ENCODE measurements at places on chromosomes 12 and 14. TPM values are rescaled to one million over a fixed set of nuclear protein-coding genes. Genes with fewer than 3 reads are reported as not detected.

HCAR2 gene
- 0.56 TPM for total RNA-seq

KCNC2 gene
- total RNA-seq: not detected

RCOR1 gene
- total RNA-seq: 30.0 TPM

ITGA5 gene
- total RNA-seq: 120 TPM

PLCZ1 gene
- not detected for total RNA-seq

DNA sequence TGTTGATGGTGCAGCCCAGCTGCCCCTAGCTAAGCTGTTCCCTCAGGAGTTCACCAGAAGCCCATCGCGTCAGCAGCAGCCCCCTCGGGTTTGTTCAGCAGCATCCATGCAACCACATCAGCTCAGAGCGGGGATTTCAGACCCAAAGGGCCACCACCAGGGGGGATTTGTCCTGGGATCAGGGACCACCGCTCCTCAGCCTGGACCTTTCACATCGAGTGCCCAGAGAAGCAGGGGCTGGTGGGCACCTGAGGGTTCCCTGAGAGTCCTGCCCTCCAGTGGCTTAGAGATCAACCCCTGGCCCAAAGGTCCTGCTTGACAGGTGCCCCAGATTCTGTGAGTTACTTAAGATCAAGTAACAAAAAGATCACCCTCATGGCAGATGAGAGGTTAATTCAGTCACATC lies 65.9 kb upstream of the C14orf180 start:
- no peaks in the 10 kb centered on the region for H3K36me3 ChIP-seq
- DNase-seq: no peak
- no peaks in the 10 kb centered on the region for H3K4me1 ChIP-seq
- no peak overlapping the region for H3K27ac ChIP-seq
- no peaks in the 10 kb centered on the region for H3K27me3 ChIP-seq

- no peaks in the 10 kb centered on the region for H3K27me3 ChIP-seq
- no peaks in the 10 kb centered on the region for H3K4me1 ChIP-seq
- H3K4me3 ChIP-seq: no peak overlapping the region
- no peak overlapping the region for H3K27ac ChIP-seq
These were observed 61.9 kb downstream of the PAX9 start for GRCh38 chr14:36723530-36723929.

GRCh38 chr14:63193236-63193635 lies 11.0 kb upstream of the RHOJ start:
- H3K4me3 ChIP-seq: no peak overlapping the region
- no peaks in the 10 kb centered on the region for H3K36me3 ChIP-seq
- H3K27ac ChIP-seq: no peak overlapping the region
- H3K27me3 ChIP-seq: no peaks in the 10 kb centered on the region
- no peak for DNase-seq

- no peaks in the 10 kb centered on the region for H3K36me3 ChIP-seq
- H3K4me3 ChIP-seq: no peak overlapping the region
- no peaks in the 10 kb centered on the region for H3K27me3 ChIP-seq
- H3K27ac ChIP-seq: no peak overlapping the region
- DNase-seq: no peak
These were observed 23.5 kb upstream of the HIP1R start for GRCh38 chr12:122811777-122812176.

DNA sequence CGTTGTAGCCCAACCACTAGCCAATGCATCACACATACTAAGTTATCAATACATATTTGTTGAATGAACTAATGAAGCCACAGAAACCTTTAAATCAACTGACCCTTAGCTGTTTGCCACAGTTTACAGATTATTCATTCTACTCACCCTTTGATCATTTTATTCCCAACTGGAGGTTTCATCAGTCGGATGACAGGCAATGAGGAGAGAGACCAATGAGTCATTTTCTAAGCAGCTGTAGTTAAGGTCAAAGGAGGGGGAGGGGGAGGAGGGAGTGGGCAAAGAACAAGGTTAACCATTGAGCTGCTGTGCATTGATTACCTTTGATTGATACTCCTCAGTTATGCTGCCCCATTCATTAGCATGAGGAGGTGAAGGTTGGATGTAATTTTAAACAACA lies 469.5 kb downstream of the VRK1 start:
- DNase-seq: no peak
- no peaks in the 10 kb centered on the region for H3K36me3 ChIP-seq
- H3K4me3 ChIP-seq: no peak overlapping the region

- DNase-seq: no peak
- no peaks in the 10 kb centered on the region for H3K4me1 ChIP-seq
- H3K27ac ChIP-seq: no peak overlapping the region
These were observed 9.4 kb downstream of the PLEKHA5 start for GRCh38 chr12:19138956-19139355.

GRCh38 chr14:26200687-26201086 lies 397.1 kb downstream of the NOVA1 start:
- H3K27ac ChIP-seq: no peak overlapping the region
- no peaks in the 10 kb centered on the region for H3K27me3 ChIP-seq
- no peaks in the 10 kb centered on the region for H3K4me1 ChIP-seq
- H3K36me3 ChIP-seq: no peaks in the 10 kb centered on the region
- DNase-seq: no peak
- no peak overlapping the region for H3K4me3 ChIP-seq

- H3K4me1 ChIP-seq: peaks cover 33% of the 10 kb centered on the region
- H3K27ac ChIP-seq: peak overlapping the region; percentile 98
- no peaks in the 10 kb centered on the region for H3K27me3 ChIP-seq
- DNase-seq: peak; percentile 60
These were observed 1.1 kb upstream of the MBD6 start for GRCh38 chr12:57521525-57522010.

GRCh38 chr14:67646131-67646530 lies 26.4 kb downstream of the ARG2 start:
- DNase-seq: no peak
- H3K36me3 ChIP-seq: peaks cover 4% of the 10 kb centered on the region
- H3K27ac ChIP-seq: no peak overlapping the region
- no peak overlapping the region for H3K4me3 ChIP-seq
- H3K27me3 ChIP-seq: no peaks in the 10 kb centered on the region
- H3K4me1 ChIP-seq: no peaks in the 10 kb centered on the region
